ENCODE measurements at places on chromosomes 2 and 18. TPM values are rescaled to one million over a fixed set of nuclear protein-coding genes. Genes with fewer than 3 reads are reported as not detected.

TRIM43 gene
- total RNA-seq: not detected

RESP18 gene
- total RNA-seq: not detected

BAZ2B gene
- 72.3 TPM for total RNA-seq

CYB5A gene
- 38.8 TPM for total RNA-seq

NT5C1B gene
- not detected for total RNA-seq

IL36A gene
- total RNA-seq: 2.0 TPM

GPR45 gene
- not detected for total RNA-seq

GALNT5 gene
- total RNA-seq: 11.4 TPM

GRCh38 chr2:236974752-236975151, 110.9 kb upstream of the COPS8 start:
- DNase-seq: no peak

DNA sequence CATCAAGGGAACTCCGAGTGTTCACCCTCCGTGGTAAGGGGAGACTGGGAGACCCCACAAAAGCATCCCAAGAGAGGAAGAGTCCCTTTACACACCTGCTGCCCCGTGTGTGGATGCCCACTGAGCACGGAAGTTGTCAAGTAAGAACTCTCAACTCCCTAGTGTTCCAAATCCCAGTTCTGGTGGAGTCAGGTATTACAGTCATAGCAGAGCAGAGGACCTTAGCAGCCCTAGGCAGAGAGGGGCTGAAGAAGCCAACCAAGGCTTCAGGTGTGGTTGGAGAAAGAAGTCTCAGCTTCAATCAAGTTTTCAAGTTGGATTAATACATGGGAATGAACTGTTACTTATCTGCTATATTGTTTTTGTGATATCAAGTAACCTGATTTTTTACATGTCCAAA, 512.5 kb downstream of the RNF144A start:
- DNase-seq: no peak

DNA sequence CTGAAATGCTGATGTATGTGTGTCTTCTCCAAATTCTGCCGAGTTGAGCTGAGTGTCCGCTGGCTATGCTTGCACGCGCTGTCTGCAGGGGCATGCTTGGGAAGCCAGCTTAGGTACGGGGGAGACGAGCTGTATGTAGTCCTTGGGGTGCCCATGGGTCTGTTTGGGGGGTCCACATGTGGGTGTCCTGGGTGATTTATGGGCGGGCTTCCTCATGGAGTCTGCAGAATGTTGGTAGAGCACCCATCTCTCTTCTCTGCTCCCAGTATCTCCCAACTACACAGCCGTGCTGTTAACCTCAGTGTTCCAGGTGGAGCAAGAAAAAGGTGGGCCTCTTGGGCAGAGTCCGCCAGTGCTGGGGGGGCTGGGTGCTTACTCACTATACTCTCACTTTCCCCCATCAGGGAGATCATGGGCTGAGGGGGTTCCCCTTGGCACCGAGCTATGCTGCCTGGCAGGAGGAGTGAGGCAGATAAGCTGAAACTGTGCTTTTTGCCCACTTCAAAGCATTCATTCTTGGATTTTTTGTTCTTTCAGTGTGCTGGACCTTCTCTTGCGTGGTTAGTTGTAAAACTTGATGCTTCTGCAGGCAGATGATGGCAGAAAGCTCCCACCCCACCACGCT, 128.2 kb upstream of the ALKAL2 start:
- DNase-seq: no peak

DNA sequence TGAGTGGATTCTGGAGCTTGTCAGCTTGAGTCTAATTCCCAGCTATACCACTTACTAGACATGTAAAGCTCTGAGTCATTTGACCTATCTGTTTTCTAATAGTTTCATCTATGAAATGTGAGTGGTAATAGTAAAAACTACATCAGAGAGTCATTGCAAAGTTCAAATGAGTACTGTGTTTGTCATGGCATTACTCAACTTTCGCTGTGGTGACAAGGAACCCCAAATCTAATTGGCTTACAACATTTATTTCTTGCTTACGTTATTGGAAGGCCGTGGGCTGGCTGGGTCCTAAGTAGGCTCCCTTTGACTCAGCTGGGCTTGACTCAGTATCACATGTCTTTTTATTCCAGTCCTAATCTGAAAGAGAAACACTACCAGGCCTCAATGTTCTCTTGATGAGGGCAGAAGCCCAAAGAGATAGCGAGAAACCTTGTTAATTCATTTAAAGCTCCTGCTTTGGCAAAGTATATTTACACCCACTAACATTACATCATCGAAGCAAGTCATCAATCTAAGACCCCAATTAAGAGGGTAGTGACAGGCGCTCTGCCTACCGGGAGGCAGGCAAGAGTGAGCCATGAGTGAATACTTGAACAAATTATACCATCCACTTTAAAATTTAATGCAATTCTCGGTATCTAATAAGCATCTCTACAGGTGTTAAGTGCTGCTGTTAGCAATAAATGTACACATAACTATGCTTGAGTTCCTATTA, 431.8 kb upstream of the SPHKAP start:
- DNase-seq: peak; percentile 88

- peak; percentile 97 for DNase-seq
Observed at GRCh38 chr18:34707670-34708069, 2.4 kb upstream of the DTNA start.

- DNase-seq: no peak
Observed at GRCh38 chr2:199216253-199216652, 241.5 kb downstream of the SATB2 start.

- no peak for DNase-seq
Observed at GRCh38 chr2:9981655-9982054, 30.2 kb downstream of the GRHL1 start.

DNA sequence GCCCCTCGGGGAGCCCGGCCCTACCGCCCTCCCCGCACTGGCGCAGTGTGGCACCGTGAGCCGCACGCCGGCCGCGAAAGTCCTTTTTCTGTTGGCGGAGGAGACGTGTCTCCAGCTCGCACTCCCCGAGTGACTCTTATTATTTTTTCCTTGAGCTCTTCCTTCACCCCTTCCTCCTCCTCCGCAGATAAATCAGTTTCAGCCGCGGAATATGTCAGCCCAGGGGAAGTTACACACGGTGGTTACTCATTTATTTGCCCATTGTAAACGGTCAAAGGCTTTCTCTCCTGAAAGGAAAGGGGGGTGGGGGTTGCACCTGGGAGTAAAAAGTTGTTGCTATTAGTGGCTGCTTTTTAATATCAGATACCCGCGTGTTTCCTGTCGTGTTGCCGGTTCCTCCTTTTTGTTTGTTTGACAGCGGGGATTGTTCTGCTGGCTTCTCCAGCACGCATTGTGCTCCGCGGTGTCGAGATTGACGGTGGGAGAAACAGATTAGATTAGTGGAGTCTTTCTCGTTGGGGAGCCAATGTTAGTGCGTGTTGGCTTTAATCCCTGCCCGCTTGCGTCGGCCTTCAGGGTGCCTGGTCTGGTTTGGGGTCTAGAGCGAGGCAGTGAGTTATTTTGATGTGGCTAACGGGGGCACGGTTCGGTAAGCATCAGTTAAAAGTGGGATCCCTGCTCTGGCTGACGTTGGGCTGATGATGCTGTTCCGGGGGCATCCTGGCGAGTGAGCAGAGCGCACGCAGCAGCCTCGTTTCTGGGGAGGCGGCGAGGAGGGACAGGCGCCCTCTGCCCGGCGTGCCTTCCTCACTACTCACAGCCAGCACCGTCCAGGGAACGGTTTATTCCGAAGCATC, 1.6 kb downstream of the CRIM1 start:
- DNase-seq: peak; percentile 70

- peak; percentile 93 for DNase-seq
Observed at GRCh38 chr2:189261431-189261841, 81.9 kb upstream of the COL5A2 start.

- no peak for DNase-seq
Observed at GRCh38 chr2:98240786-98241398, 105.4 kb upstream of the CNGA3 start.

DNA sequence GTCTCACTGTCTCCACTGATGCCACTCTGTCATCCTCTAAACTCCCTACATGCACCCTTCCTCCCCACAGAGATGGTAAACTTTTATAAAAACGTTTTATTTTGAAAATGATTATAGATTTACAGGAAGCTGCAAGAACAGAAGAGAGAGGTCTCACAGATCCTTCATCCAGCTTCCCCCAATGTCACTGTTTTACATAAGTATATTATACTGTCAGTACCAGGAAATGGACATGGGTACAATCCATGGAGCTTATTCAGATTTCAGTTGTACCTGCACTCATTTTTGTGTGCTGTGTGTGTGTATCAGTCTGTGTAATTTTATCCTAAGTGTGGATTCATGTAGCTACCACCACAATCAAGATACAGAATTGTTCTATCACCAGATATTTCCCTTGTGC, 46.7 kb upstream of the FOXI3 start:
- DNase-seq: no peak

DNA sequence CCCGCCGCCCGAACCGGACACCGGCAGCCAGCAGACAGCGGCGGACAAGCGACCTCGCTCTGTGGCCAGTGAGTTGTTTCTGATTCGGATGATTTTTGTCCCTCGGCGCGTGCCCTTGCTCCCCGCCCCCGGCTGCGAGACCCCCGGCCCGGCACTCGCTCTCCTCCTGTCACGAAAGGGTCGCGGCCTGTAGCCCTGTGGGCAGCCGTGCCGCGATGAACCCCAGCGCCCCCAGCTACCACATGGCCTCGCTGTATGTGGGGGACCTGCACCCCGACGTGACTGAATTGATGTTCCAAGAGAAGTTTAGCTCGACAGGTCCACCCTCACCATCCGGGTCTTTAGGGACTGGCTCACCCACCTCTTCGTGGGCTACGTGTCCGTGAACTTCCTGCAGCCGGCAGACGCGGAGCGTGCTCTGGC, 1257.5 kb upstream of the ACVR2A start:
- DNase-seq: no peak

DNA sequence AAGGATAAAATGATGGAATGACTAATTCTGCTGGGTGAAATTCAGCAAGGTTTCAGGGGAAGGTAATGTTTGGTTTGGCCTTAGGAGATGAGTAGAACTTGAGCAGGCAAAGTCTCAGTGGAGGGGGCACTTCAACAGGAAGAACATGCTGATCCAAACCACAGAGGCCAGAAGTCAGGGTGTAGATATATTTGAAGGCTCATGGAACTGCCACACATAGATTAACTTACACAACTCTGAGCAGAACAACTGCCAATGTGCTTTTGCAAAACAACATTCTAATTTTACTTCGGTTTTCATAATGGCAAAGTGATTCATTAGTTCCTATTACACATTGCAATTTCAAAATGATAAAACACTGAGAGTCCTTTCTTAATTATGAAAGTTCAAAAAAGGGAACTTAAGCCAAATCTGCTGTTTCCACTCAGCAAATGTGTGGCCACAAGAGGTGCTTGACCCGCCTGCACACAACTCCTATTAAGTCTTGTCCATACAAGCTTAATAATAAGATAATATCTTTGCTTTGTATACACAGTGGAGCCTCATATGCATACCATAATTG, 284.8 kb downstream of the MREG start:
- peak; percentile 99 for DNase-seq

GRCh38 chr2:842151-842803, 108.4 kb upstream of the SNTG2 start:
- DNase-seq: no peak

DNA sequence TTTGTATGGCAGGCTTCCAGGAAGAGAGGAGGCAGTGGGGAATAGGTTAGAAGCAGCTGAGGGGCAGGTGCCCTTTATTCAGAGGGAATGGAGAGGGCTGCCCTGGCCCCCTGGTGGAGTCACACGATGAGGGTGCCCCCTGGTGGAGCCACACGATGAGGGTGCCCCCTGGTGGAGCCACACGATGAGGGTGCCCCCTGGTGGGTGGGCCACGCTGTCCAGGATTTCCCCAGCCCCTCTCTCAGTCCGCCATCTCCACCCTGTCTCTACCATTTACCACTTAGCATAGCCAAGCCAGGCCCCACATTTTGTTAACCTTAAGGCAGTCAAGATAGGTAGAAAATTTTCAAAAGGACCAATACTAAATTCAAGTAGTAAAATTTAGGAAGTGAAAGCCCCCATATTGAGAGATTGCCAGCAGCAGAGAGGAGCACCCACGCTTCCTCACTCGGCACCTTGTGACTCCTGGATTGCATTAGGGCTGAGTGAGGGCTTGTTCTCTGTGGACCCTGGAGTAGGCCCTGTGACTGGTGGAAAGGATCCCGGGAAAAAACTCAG, 10.4 kb upstream of the FAM228A start:
- DNase-seq: peak; percentile 10

- no peak for DNase-seq
Observed at GRCh38 chr18:48004577-48004976, 74.1 kb upstream of the SMAD2 start.

DNA sequence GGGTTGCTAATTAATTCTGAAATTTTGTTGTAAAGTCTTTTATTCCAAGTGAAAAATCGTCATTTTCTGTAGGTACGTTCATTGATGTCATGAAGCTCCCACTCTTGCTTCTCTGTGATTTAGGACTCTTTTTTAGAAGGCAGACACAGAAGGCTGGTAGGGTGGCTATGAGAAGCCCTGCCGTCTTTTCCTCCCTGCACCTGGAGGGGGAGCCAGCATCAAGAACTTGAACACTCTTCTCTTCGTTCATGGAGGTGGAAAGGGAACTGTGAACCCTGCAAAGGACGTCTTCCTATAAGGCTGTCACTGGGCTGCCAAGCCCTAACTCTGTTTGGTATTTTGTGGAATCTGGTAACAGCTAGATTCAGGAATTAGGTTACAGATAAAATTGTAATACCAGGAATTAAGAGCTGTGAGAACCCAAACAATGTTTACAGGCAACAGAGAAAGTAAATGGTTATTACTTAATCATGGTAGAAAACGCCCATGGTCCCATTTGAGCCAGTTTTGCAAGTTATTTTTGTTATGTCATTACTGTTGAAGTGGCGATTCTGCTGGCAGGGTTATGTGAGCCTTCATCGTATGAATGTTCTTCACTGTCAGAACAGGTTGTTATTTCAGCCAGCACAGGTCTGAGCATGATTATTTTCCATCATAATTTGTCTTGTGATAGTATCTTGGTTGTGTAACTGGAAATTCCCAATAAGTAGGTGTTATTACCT, 112.2 kb downstream of the OSBPL6 start:
- peak; percentile 54 for DNase-seq

- no peak for DNase-seq
Observed at GRCh38 chr2:158973116-158973956, 4.9 kb downstream of the TANC1 start.

DNA sequence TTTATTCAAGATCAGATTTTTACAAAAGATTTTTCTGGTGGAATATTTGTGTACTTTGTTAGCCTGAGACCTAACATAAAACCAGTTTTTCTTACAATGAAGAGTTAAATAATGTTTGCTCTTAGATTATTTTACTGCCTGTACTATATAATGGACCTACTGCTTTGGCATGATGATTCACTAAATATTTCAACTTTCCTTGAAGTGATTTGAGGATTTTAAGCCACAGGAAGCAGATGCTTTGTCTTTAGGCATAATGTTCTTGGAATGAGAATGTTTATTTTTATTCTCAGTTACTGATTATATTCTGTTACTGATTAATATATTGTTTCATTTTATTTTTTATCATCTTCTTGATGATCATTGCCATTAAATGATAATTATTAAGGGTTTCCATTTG, 175.3 kb upstream of the LRP1B start:
- no peak for DNase-seq

DNA sequence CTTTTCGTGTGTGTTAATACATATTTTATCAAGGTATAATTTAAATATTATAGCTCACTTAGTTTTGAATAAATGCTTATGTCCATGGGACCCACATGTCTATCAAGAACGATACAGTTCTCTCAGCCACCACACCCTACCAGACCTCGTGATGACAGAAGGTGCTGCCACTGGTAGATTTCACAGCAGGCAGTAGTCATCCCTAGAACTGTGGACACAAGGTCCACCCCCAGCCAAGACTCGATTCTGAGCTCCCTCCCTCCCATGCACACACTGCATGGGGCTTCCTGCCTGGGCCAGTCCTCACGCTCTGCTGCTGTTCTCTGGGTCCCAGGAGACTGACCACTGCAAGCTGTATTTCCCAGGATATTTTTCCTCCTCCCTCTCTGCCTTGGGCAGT, 26.5 kb upstream of the CREB1 start:
- peak; percentile 66 for DNase-seq
